NCI-H1930 (cell line): ENCODE measurements at places on chromosomes 4 and X.

DNA sequence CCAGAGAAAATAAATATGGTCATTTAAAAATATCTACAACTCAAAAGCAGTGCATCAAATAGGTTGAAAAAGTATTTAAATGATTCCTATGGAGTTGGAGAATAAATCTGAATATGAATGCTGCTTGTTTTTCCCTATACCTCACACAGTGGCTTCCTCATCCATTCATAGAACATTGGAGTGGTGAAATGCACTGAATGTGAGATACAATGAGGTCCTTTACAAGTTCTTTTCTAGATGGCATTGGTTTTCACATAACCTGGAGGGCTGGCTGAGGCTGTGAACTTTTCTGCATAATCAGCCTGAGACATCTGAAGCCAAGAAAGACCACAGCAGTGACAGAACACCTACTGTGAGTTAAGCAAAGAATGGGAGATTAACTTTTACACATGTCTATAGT lies 279.1 kb upstream of the NRK start:
- DNase-seq = no peak

DNA sequence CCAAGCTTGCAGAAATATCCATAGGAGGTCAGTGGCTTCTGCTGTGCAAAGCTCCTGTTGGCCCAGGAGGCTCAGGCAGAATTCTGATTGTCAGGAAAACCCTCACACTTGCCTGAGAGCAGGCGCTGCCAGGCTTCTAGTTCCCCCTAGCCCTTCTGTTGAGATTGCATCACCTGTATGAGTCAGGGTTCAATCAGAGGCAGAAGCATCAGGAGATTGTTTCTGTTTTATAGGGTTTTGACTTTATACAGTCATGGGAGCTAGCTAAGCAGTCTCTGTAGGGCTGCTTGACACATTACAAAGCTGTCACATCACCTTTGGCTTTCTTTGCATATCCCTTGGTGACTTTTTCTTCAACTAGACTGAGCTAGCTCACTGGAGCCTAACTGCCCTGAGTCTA lies 27.8 kb downstream of the DIPK2B start:
- DNase-seq = no peak

DNA sequence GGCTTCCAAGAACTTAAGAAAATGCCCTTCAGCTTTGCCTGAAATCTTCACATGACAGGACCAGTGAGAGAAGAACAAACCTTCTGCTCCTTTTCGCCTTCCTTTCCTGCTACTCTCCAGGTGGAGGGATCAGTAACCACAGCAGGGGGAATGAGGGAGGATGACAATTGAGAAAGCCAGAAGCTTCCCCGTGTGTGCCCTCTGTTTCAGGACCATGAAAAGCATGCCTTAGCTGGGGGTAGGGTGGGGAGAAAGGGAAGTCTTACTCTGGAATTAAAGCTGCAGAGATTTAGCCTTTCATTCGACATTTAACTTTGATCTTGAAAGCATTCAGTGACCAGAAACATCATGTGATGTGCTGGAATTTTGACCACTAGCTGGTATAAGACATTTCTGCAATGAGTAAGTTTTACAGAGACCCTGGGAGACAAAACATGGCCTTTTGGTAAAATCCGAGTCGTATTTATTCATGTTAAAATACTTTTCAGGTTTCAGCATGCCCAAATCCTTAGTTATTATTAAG lies 10.6 kb upstream of the PUDP start:
- no peak for DNase-seq

GRCh38 chrX:3191796-3192195 lies 150.5 kb downstream of the ARSF start:
- DNase-seq = no peak

GRCh38 chr4:7772711-7773385 lies 166.8 kb downstream of the AFAP1 start:
- DNase-seq = no peak

- no peak for DNase-seq
These were observed 79.9 kb downstream of the SLC9A6 start for GRCh38 chrX:136065044-136065671.

- no peak for DNase-seq
These were observed 24.0 kb downstream of the STEEP1 start for GRCh38 chrX:119541188-119541587.

- no peak for DNase-seq
These were observed 153.6 kb downstream of the RASL11B start for GRCh38 chr4:53015681-53016080.

DNA sequence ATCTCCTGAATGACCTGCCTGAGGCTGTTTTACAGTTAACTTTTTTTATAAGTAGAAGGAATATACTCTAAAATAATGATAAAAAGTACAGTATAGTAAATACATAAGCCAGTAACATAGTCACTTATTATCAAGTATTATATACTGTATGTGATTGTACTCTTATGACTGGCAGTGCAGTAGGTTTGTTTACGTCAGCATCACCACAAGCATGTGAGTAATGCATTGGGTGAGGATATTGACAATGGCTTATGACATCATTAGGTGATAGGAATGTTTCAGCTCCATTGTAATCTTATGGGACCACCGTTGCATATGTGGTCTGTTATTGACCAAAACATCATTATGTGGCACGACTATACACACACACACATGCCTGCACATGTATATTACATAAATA lies 20.5 kb downstream of the NUDT9 start:
- no peak for DNase-seq

DNA sequence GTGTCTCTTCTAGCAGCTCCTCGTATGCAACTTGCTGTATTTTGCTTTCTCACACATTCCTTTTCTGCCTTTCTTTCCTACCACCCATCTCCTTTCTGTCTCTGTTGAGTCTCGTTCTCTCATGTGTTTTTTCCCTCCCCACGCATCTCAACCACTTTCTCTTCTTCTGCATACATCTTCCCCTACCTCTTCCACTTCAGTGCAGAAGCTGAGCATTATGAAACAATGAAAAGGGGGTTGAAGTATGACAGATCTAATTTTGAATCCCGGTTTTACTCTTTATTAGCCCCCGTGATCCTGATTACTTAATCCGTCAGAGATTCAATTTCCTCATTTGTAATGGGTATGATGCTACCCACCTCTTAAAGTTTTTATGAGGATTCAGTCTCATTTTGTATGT lies 7.3 kb downstream of the FAM241A start:
- no peak for DNase-seq

DNA sequence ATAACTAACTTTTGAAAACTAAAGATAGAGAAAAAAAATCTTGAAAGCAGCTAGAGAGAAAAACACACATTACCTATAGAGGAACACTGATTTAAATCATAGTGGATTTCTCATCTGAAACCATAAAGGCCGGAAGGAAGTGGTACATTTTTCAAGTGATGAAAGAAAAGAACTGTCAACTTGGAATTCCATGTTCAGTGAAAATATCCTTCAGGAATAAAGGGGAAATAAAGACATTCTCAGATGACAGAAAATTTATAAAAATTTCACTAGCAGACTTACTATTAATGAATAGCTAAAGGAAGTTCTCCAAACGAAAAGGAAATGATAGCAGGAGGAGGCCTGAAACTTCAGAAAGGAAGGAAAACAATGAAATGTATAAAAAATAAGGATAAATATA lies 7.6 kb upstream of the JADE3 start:
- no peak for DNase-seq

DNA sequence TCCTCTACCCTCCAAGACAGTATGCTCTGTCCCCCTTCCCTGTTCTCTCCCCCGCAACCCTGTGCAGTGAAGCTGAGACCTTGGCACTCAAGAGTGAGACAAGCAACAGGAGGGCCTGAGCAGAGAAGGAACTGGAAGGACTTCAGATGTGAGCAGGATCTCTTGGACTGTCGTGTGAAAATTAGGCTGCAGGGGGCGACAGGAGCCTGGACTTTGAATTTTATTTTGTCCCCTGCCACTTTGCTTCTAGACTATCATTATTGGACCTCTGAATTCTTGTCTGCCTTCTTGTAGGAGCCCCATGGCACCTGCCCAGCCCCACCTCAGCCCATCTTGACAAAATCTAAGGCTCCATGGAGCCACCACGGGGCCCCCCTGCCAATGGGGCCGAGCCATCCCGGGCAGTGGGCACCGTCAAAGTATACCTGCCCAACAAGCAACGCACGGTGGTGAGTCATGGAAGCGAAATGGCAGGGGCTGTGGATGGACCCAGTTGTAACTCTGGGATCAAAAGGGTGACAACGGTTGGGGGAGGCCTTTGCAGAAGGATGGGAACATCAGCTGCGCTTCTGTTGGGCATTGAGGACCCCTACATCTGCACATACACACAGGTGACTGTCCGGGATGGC lies 1.7 kb downstream of the ARAF start:
- DNase-seq = no peak

DNA sequence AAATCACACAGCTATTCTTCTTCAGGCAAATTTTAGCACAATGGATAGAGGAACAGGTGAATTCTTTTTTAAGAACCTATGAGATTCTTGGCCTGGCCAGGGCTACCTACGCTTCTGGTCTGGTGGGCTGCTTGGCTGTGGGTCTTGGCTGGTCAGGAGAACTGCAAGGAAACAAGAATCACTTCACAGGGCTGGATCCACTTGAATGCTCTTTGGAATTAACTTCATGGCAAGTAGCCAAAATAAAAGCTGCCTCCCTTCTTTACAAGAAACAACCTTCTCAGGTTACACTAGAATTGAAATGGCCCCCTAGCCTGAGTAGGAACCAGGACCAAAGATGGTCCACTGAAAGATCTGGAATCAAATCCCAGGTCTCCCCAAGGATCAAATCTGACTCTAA lies 519.1 kb downstream of the IQCM start:
- DNase-seq = no peak

DNA sequence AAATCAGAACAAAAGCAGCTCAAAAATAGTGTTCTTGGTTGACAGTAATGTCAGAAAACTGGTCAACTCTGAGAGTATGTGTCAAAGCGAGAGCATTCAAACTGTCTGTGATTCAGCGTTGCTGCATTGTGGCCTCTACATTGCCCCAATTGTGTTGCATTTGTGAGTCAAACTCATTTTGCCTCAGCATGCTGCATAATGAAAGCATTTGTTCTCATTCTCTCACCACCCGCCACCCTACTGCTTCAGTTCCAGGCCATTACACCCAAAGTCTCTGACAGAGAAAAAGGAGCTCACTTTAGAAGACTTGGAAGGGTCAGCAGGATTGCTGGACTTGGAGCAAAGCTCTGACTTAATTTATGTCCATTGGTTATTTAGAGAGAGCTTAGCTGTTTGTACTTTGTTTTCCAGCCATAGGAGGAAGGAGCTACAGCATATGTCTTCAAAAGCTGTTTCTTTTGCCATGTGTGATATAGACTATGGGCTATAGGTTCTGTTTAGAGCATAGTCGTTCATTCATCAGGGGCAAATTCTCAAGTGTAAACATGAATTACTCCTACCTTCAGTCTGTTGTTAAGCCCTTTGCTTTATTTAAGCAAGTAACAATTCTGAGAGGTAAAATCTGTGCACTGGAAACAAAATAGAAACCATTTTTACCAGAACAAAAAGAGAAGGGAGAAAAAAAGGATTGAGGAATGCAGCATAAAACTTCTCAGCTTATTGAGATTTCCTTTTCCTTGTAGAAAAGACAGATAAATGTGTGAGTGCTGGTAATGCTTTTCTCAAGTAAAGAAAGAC lies 153.4 kb upstream of the ANK2 start:
- no peak for DNase-seq

DNA sequence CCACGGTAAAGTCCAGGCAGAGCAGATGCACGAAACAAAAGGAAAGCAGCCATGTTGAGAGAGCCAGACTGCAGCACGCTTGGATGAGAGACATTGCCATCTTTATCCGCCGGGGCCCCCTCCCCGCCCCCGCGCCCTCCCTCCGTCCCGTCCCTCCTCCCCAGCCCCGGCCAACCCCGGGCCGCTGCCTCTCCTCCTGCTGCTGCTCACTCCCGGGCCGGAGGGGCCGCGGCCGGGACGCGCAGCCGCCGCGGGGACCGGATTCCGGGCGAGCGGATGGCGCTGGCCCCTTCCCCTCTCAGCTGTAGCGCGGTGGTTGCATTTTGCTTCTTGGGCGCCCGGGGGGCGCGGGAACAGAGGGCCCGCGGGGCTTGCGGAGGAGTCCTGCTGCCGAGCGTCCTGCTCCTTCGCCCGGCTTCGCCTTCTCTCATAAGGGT lies 542 bp downstream of the RNF150 start:
- no peak for DNase-seq

DNA sequence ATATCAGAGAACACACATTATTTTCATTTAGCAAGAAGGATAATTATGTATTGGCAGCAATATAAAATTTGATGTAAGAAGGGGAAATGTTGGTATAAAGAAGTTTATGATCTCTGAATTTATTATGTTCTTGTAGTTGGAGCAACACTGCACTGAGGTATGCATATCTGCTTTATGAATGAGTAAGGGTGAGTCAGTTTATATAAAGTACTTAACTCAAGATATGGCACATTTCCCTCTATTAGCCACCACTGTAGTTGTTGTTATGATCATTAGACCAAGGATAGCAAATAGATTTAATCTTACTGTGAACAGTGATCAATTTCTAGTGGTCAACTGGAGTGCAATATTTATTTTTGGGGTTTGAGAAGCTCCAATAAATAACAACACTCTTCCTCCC lies 66.6 kb downstream of the SNX25 start:
- no peak for DNase-seq

DNA sequence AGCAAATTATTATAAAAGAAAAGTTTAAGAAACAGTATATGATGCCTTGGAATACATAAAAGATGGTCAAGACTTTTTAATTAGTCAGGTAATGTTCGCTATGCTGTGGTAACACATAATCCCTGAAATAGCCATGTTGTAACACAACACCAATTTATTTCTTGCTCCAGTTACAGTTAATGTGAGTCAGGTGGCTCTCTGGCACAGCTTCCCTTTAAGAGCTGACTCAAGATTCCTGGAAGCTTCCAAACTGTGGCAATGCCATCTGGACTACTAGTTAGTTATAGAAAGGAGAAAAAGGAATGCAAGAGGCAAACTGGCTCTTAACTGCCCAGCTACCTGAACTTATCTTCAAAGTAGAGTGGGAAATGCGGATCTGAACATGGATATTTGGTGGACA lies 210.5 kb downstream of the CHM start:
- DNase-seq = no peak

DNA sequence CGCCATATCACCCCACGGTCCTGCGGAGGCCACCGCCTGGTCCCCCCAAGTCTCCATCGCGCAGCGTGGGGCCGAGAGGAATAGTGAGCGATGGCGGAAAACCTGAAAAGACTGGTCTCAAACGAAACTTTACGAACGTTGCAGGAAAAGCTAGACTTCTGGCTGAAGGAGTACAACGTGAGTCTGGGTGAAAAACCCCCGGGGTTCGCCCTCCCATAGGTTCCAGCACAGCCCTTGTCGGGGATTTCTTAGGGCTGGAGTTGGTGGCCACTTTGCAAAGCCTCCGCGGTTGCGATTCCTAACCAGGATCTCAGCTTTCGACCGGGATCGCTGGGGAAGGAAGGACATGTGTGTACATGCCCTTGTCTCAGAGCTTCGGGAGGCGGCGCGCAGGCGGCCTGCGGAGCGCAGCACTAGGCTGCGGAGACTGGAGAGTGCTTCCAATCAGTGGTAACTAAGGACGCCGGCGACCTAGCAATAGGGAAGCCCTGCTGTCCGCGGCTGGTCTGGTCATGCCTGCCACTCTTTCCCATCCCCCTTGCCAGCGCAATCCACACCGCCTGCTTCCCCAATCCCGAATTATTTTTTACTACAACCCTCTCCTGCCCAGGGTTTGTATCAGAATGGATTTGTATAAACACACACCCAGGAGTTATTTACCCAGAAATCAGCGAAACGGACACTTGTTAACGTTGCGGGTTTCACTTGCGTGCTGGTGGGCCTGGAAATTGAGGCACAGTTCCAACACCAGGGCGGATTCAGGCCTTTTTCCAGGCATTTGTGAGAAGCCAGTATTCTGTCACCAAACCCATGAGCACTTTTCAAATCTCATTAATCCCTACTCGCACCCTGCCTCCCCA lies 741 bp downstream of the SPATA18 start:
- peak; percentile 24 for DNase-seq
